Esophagus squamous epithelium (tissue), 5 donors: ENCODE measurements at places on chromosomes 3 and 15.

GRCh38 chr15:56996093-56996492 is 77.6 kb downstream of the TCF12 start:
- no peaks in the 10 kb centered on the region for H3K36me3 ChIP-seq
- no peak for DNase-seq
- no peaks in the 10 kb centered on the region for H3K4me1 ChIP-seq
- H3K27ac ChIP-seq: no peak overlapping the region
- no peak overlapping the region for H3K4me3 ChIP-seq

DNA sequence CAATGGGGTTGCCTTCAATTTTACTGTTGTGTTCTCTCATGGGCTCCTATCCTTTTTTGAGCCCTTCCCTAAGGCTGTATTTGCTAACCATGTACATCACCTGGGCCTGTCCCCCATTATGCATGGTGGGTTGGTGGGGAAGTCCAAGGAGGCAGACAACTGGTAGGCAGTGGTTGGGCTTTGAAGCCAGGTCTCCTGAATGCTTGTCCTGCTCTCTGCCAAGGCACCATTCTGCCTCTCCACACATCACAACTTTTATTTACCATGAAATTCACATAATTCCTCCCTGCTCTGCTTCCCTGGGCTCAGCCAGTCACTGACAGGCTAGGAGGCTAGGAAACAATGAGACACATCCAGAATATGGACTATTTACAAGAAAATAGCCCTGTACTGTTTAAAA is 41.0 kb upstream of the COPB2 start:
- H3K4me3 ChIP-seq: no peak overlapping the region
- DNase-seq: no peak
- no peaks in the 10 kb centered on the region for H3K36me3 ChIP-seq

GRCh38 chr15:100241572-100242482 is 99.9 kb downstream of the ADAMTS17 start:
- H3K4me3 ChIP-seq: no peak overlapping the region
- no peak for DNase-seq
- H3K27ac ChIP-seq: no peak overlapping the region
- H3K4me1 ChIP-seq: no peaks in the 10 kb centered on the region

DNA sequence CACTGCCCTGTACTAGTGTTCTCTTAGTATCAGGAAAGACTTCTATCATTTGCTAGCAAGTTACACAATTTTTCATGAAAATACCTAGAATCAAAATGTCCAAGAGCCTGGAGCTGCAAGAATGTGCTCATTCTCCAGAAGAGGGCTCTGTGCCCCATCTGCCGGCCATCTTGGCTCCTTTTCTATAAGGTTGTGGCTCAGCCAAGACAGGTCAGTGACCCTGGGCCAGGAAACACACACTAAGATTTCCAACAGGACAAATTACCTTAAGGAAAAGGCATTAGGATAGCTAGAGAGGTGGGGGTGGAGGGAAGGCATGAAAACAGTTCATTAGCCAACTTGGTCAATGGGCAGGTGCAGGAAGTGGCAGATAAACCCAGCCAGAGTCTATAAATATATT is 20.7 kb downstream of the TIMP4 start:
- no peaks in the 10 kb centered on the region for H3K27me3 ChIP-seq
- no peak for DNase-seq
- peak overlapping the region; percentile 30 for H3K27ac ChIP-seq
- H3K36me3 ChIP-seq: no peaks in the 10 kb centered on the region

DNA sequence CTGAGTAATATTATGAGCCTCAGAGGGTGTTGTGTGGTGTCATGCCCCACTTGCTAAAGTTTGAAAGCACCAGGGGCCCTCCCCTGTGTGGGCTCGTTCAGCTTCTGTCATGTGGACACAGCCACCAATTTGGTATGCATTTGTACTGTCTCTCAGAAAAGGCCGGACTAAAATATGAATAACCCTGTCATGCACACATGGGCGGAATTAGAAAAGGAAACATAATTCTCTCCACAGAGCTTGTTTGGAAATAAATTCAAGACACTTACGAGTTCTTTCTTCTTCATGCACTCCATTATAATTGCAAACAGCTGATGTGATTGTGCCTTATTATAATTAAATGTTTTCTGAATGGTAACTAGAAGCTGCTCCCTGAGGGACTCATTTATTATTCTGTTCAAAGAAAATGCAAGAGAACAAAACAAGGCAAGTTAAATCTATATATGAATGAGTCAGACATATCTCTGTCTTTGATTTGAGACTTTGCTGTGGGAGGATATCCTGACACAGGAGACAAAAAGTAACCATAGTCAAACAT is 39.1 kb downstream of the TRPM1 start:
- peaks cover 13% of the 10 kb centered on the region for H3K4me1 ChIP-seq
- H3K36me3 ChIP-seq: no peaks in the 10 kb centered on the region
- no peak for DNase-seq

GRCh38 chr3:128734523-128735189 is 8.7 kb downstream of the RAB7A start:
- H3K27me3 ChIP-seq: no peaks in the 10 kb centered on the region
- H3K4me1 ChIP-seq: no peaks in the 10 kb centered on the region
- H3K4me3 ChIP-seq: no peak overlapping the region
- no peaks in the 10 kb centered on the region for H3K36me3 ChIP-seq
- no peak overlapping the region for H3K27ac ChIP-seq

DNA sequence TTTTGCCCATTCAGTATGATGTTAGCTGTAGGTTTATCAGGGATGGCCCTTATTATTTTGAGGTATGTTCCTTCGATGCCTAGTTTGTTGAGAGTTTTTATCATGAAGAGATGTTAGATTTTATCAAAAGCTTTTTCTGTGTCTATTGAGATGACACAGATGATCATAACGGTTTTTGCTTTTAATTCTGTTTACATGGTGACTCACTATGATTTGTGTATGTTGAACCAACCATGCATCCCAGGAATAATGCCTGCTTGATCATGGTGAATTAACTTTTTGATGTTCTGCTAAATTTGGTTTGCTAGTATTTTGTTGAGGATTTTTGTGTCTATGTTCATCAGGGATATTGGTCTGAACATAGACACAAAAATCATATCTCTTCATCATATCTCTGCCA is 8.3 kb downstream of the GPR156 start:
- H3K27me3 ChIP-seq: no peaks in the 10 kb centered on the region
- H3K4me1 ChIP-seq: peaks cover 5% of the 10 kb centered on the region
- H3K27ac ChIP-seq: no peak overlapping the region
- H3K36me3 ChIP-seq: no peaks in the 10 kb centered on the region

GRCh38 chr15:34070003-34070402 is 31.0 kb upstream of the AVEN start:
- H3K27me3 ChIP-seq: no peaks in the 10 kb centered on the region
- no peaks in the 10 kb centered on the region for H3K36me3 ChIP-seq
- H3K4me3 ChIP-seq: no peak overlapping the region
- DNase-seq: no peak

- H3K27ac ChIP-seq: no peak overlapping the region
- no peak for DNase-seq
- no peaks in the 10 kb centered on the region for H3K4me1 ChIP-seq
- no peaks in the 10 kb centered on the region for H3K27me3 ChIP-seq
- H3K36me3 ChIP-seq: no peaks in the 10 kb centered on the region
- no peak overlapping the region for H3K4me3 ChIP-seq
These were observed 41.1 kb upstream of the GNB5 start for GRCh38 chr15:52232327-52232726.

- no peak overlapping the region for H3K4me3 ChIP-seq
- H3K27ac ChIP-seq: no peak overlapping the region
- no peaks in the 10 kb centered on the region for H3K36me3 ChIP-seq
- DNase-seq: no peak
- no peaks in the 10 kb centered on the region for H3K27me3 ChIP-seq
These were observed 1287.1 kb upstream of the GBE1 start for GRCh38 chr3:83048556-83048955.

- no peak for DNase-seq
- H3K27ac ChIP-seq: no peak overlapping the region
- H3K4me1 ChIP-seq: no peaks in the 10 kb centered on the region
- H3K27me3 ChIP-seq: no peaks in the 10 kb centered on the region
- no peak overlapping the region for H3K4me3 ChIP-seq
- no peaks in the 10 kb centered on the region for H3K36me3 ChIP-seq
These were observed 342.8 kb downstream of the TUSC7 start for GRCh38 chr3:117052395-117052794.

DNA sequence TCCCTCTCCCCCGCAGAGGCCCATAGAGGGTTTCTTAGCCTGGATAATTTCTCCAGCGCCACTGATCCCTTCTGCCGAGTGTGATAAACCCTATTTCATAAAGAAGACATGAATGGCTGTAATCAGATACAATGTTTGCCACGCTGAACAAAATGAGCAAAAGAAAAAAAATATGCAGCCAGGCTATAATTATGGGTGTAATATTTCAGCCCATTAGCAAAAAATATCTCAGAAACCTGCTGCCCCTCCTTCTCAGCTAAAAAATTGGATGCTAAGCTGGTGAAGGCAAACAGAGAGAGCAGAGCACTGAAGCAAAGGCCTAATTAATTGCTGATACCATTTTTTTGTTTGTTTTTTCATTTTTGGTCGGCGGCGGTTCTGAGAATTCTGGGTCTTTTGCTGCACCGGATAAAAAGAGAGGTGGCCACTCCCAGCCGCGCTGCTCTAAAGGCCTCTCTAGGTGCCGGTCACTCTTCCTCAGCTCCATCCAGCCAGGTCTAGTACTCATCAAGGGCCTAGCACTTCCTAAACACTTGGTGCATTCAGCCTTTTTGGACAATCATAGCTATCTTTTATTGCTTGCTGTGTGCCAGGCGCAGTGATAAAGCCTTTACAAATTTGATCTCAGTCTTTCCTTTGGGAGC is 128.7 kb upstream of the TLE3 start:
- no peak overlapping the region for H3K27ac ChIP-seq
- no peak overlapping the region for H3K4me3 ChIP-seq
- no peaks in the 10 kb centered on the region for H3K36me3 ChIP-seq
- DNase-seq: no peak
- no peaks in the 10 kb centered on the region for H3K27me3 ChIP-seq

GRCh38 chr15:76193934-76194333 is 117.3 kb downstream of the ETFA start:
- H3K27me3 ChIP-seq: peaks cover 41% of the 10 kb centered on the region
- DNase-seq: no peak
- peaks cover 31% of the 10 kb centered on the region for H3K4me1 ChIP-seq
- no peak overlapping the region for H3K4me3 ChIP-seq
- H3K36me3 ChIP-seq: no peaks in the 10 kb centered on the region
- no peak overlapping the region for H3K27ac ChIP-seq

DNA sequence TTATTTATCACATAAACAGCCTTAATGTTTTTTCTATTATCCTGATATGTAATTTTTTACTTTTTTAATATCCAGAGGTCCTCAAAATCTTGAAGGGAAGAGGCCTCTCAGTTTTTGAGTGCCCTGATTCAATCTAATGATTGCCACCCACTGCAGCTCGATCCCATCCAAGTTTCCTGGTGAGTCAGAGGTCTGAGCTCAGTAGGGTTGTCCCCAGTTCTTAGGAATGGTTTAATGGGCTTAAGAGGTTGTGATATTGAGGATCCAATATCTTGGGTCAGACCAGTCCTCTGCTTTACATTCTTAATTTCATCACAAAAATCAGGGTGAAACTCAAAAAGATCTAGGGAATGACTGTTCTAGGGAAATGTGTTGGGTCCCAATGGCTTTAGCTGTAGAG is 238.5 kb downstream of the NSUN3 start:
- no peak overlapping the region for H3K27ac ChIP-seq
- no peak overlapping the region for H3K4me3 ChIP-seq
- DNase-seq: no peak
